SK-N-DZ (cell line): ENCODE measurements at places on chromosomes 3 and 15.

DNA sequence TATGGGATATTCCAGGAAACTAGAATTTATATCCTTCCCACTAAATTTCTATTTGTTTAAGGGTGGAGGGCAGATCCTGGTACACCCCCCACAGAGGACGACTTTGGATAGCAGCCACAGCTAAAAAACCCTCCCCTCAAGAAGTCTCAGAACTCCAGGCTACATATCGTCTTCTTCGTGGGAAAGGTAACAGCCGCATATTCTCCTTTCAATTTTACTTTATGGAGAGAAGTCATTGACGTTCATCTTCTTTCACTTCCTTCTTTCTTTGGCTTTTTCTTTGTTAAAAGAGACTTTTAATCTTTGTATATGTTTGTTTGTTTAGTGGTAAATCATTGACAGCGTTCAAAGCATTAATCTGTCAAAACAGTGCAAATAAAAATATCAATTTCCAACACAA lies 36.3 kb downstream of the TRIP4 start:
- DNase-seq, result no peak

- DNase-seq, result no peak
Measured at GRCh38 chr3:43346978-43347749, 60.8 kb downstream of the SNRK start.

- no peak for DNase-seq
Measured at GRCh38 chr3:23170291-23170690, 32.8 kb upstream of the UBE2E2 start.

DNA sequence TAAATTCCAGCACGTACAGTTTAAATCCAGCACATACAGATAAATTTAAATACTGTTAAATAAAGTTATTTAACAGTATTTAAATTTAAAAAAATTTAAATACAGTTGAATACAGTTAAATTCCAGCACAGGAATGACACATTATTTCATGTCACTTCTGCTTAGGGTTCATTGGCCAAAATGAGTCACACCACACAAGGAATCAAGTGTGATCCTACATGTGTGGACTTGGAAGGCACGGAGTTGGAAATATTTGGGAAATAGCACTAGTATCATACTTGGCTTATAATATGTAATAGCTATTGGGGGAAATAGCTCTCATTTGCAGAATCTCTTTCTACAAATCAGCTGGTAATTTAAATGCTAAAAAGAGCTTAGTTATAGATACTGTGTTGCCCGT lies 10.6 kb downstream of the RAB7A start:
- DNase-seq, result no peak

GRCh38 chr3:48422681-48423080 lies 7.2 kb downstream of the PLXNB1 start:
- no peak for DNase-seq

DNA sequence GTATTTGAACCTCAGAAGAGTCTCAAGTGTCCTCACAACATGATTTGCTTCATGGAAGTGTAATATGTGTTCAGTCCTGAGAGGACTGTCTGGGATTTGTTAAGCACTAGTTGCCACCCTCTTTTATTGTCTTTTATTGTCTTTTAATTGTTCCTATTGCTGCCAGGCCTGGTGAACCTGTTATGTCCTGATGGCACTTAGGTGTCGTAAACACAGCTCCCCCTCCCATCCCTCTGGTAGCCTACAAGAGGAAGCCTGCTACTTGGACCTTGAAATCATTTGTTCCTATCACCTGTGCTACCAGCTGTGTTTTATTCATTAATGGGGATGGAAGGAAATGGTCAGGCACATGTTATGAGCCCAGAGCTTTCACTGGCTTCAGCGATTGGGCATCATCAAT lies 19.3 kb downstream of the CCNB2 start:
- DNase-seq, result no peak

DNA sequence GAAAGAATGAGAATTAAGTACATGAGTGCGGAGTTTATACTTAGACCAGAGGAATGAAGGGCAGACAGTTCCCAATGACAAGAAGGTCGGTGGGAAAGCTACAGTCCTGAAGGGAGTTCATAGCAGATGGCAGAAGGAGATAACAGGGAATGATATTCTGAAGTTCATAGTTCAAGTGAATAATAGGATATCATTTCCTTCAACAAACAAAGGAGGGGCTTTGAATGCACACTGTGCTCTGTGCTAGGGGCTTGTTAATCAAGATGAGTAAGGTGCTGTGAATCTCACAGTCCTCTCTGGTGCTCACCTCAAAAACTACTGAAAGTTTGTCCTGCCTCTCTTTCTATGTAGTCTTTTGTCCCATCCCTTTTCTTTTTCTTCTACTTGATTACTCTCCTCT lies 41.9 kb downstream of the SIDT1 start:
- DNase-seq, result no peak

DNA sequence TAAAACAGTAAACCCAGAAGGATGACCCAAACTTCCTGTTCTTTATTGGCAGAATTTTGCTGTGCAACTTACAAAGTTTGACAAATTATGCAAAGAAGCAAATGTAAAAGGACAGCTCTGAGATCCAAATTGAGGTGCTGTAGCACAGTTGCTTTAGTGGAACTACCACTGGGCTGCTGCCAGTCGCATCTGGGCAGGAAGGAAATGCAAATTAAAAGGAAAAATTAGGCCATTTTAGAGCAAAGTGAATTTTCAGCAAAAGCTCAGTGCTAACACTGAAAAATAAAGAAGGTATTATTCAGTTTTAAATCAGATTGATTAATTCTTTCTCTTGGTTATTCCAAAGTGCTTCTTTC lies 104.5 kb downstream of the ZMAT3 start:
- DNase-seq, result no peak

- no peak for DNase-seq
Measured at GRCh38 chr3:14369675-14370669, 32.4 kb upstream of the SLC6A6 start.

- DNase-seq, result no peak
Measured at GRCh38 chr15:98955331-98955730, 52.3 kb downstream of the PGPEP1L start.

GRCh38 chr15:96343113-96344059 lies 12.9 kb downstream of the NR2F2 start:
- DNase-seq, result no peak

- DNase-seq, result no peak
Measured at GRCh38 chr3:61857297-61857696, 295.9 kb downstream of the PTPRG start.

DNA sequence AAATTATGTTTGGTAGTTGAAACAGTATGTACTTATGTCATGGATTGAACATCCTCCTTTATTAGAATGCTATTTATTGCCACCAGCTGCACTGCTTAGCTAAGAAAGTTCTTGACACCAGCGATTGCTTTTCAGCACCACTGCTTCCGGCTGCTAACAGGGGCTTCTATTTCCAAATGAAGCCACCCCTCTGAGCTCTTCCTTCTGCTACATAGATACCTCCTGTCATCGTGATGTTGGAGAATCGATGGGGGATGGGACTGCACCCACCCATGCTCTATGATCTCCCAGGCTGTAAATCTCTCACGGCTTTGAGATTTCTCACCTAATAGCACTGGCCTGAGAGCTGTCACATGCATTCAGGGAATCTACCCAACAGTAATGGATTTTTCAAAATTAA lies 259.2 kb downstream of the MEIS2 start:
- DNase-seq, result no peak

DNA sequence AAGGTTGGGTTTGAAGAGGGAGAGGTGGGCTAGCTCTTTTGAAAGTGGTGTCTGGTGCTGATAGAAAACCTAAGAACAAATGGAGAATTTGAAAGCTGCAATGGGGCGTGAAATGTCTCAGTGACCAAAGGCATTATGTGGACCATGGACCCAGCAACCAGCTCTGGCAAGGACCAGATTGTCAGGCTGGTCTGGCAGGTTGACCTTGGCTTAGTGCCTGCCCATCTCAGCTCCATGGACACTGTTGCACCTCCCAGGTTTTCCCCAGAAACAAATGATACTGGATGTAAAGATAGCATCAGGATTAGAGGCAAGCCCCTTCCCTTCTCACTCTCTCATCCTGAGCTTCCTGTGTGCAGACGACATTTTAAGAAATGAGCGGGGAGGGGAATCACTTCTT lies 302.9 kb upstream of the LRRFIP2 start:
- DNase-seq, result no peak

DNA sequence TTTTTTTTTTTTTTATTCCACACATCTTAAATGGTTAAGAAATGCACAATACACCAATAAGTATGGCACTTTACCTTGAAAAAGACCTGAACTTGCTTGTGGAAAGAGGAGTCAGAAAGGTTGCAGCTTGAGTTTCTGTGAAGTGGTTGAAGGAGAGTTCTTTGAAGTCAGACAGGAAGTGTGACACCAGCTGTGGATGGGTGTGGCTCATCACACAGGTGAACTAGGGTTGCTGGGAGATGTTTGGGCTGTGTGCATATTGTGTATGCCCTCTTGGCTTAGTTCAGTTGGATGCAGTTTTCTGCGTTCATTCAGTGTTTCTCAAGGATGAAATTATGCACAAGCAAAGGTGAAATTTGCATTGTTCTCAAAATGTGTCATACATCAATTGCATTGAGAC lies 6.3 kb downstream of the AEN start:
- no peak for DNase-seq

DNA sequence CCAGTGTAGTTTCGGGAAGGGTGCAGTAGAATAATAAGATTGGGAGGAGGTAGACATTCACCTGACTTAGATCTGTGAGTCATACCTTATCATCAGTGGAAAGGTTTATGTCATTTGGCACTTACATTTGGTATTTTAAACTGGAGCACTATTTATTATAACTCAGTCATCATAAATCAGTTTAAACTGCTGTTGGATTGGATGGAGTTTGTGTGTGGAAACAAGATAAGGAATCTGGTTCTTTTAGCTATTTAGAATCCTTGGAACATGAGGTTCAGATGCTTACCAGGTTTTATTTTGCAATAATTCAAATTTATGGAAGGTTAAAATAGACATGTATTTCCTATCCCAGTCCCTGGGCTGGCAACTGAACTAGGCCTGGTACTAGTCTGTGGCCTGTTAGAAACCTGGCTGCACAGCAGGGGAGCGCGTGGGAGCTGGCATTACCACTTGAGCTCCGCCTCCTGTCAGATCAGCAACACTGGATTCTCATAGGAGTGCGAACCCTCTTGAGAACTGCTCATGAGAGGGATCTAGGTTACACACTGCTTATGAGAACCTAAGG lies 34.5 kb downstream of the ZFAND6 start:
- DNase-seq, result peak; percentile 32

DNA sequence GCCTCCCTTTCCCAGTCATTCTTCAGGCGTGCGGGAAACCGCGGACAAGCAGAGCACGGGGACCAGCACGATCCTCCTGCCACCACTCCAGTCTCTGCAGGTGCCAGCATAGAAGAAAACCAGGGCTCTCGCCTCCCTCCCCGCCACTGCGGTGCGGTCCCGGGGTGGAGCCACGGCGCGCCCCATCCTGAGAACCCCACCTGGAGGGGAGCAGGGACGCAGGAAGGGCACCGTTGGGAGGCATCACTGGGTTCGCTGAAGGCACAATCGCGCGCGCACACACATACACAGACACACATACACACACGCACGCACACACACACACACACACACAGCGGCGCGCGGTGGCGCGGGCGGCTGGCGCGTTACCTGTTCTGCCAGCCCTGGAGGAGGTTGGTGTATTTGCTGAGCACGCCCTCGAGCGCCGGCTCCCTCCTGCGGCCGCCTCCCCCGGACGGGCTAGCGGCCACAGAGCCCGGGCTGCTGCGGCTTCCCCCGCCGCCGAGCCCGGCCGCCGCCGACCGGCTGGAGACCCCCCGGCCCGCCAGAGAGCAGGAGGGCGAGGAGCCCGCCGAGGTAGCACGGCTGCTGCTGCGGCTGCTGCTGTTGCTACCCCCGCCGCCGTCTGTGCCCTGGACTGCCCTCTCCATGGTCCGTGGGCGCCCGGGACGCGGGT lies 394 bp downstream of the OSBPL10 start:
- peak; percentile 23 for DNase-seq

DNA sequence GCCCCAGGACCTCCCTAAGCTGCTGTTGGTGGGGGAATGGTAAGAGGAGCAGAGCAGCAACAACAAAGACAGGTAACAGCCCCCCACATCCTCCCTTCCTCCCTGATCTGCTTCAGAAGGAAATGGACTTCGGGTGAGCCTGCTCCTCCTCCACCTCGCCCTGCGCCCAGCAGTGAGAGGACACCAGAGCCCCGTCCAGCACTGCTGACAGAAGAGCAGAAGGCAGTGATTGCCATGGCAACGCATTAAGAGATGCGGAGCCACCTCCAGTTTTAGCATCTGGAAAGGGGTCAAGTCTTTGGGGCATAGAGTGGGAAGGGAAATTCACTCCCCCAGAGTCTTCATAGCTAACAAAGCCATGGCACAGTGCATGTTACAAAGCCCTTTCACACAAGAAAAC lies 77.6 kb upstream of the HRH1 start:
- no peak for DNase-seq

DNA sequence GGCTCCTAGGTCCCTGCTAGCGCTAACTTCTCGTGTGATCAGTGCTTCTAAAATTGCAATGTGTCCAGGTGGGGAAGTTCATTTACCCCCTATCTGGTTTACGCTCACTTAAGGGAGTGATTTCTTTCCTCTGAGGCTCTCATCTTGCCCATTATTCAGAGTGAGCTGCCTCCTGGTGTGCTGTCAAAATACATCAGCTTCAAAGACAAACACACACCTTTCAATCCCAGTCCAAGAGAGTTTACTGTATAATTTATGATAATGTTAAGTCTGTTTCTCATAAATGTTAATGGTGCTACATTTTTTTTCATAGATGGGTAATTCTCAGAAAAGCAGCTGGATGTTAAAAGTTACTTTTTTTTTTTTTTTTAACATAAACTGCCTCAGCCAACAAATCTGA lies 112.3 kb downstream of the RORA start:
- peak; percentile 22 for DNase-seq

DNA sequence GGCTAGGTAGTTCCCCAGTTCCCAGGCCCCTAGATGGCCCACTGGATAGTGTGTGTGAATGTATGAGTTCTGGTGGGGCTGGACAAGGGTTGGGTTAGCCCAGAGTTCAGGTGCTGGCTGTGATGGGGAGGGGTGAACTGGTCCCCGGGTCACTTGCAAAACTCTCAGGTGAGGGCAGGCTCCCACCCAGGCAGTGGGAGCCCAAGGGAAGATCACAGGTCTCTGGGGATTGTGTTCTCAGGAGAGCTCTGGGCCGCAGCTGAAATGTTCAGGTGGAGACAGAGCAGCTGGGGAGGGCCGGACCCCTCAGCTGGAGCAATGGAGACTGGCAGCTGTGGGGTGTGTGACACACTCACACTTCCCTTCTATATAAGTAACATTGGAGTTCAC lies 12.8 kb upstream of the FAM98B start:
- no peak for DNase-seq

- no peak for DNase-seq
Measured at GRCh38 chr15:71444866-71445590, 329.8 kb downstream of the THSD4 start.

- DNase-seq, result no peak
Measured at GRCh38 chr3:197784019-197784585, 7.0 kb upstream of the LRCH3 start.

DNA sequence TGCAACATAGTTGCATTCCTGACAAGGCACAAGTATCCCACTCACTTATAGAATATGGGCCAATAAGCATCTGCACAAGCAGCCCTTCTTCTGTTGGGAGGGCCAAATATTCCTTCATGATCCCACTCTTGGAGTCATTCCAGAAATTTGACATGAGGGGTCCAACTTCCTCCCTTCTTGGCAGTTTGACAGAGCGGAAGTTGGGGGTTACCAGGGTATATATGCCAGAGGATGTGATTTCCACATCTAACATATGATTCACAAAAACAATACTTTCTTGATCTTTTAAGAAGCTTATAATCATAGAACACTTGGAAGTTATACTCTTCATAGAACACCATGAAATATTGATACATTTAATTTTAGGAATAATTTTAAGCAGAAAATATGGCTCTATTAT lies 100.9 kb upstream of the CRBN start:
- no peak for DNase-seq

GRCh38 chr3:169244119-169244864 lies 419.2 kb downstream of the MECOM start:
- DNase-seq, result no peak
